Epithelial cell of proximal tubule (primary cell): ENCODE measurements at places on chromosomes 1 and 21.
A peak's percentile ranks its signal among the peaks of the same experiment; 100 is the strongest.

- no peak for DNase-seq
These were observed 5.5 kb upstream of the IFNGR2 start for GRCh38 chr21:33397717-33398116.

DNA sequence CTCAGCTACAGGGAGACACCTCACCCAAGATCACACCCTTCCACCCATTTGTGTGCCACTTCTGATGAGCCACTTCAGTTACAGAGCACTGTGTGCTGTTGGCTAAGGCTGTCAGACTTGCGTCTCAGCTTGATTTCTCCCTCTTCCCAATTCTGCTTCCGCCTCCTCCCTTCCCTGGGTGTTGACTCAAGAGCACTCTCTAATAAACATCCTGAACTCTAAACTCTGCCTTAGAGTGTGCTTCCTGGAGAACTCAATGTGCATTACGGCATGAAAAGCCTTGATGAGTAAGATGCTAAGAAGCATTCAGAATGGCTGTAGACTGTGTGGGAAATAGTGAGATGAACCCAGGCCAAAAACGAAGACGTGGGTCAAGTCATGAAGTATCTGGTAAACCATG is 54.9 kb upstream of the S1PR1 start:
- no peak for DNase-seq

DNA sequence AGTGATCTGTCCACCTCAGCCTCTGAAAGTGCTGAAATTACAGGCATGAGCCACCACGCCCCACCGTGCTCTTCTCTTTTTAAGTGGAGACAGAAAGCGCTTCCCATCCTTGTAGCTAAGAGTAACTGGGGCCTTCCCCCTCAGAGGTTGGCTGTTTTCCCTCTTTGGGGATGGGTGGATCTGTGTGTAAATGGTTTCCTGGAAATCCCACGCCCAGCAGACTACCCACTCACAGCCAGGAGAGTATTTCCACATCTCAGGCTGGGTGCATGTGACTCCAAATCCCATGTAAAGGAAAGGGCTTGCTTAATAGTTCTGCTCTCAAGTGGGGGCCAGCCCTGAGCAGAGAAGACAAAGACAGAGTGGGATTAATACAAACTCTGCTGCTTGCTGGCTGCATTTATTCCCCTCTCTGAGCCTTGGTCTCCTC is 19.6 kb upstream of the TCEA3 start:
- no peak for DNase-seq

GRCh38 chr1:29811247-29811646 is 574.9 kb downstream of the PTPRU start:
- DNase-seq, result no peak

DNA sequence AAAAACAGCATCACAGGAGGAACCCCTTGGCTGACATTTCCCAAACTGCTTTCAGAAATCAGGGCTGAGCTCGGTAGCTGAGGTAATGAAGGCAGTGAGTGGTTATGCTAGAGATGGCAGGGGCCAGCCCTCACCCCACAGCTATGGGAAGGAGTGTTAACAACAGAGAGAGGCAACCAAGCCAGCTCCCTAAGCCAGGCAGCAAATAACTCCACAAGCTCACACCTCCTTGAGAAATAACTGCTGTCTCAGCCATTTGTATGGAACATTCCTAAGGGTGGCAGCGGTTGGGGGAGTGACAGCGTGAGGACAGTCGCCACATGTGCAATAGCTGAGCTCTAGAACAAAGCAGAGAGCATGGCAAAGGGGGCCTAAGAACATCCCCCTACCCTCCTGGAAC is 42.6 kb downstream of the LMX1A start:
- no peak for DNase-seq

DNA sequence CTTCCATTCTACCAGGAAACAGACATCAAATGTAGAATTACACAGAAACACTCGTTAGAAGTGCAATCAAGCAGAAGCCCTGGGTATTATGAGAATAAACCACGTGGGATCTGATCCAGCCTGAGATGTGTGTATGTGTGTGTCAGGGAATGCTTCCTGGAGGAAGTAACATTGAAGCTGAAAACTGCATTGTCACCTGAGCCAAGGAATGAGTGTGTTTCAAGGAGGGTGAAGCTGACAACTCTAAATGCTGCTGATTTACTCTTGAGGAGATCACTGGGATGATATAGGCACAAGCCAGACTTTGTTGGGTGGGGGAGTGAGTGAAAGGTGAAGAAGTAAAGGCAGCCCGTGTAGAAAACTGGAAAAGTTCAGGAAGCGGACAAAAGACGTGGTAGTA is 27.6 kb downstream of the FAAH start:
- no peak for DNase-seq

DNA sequence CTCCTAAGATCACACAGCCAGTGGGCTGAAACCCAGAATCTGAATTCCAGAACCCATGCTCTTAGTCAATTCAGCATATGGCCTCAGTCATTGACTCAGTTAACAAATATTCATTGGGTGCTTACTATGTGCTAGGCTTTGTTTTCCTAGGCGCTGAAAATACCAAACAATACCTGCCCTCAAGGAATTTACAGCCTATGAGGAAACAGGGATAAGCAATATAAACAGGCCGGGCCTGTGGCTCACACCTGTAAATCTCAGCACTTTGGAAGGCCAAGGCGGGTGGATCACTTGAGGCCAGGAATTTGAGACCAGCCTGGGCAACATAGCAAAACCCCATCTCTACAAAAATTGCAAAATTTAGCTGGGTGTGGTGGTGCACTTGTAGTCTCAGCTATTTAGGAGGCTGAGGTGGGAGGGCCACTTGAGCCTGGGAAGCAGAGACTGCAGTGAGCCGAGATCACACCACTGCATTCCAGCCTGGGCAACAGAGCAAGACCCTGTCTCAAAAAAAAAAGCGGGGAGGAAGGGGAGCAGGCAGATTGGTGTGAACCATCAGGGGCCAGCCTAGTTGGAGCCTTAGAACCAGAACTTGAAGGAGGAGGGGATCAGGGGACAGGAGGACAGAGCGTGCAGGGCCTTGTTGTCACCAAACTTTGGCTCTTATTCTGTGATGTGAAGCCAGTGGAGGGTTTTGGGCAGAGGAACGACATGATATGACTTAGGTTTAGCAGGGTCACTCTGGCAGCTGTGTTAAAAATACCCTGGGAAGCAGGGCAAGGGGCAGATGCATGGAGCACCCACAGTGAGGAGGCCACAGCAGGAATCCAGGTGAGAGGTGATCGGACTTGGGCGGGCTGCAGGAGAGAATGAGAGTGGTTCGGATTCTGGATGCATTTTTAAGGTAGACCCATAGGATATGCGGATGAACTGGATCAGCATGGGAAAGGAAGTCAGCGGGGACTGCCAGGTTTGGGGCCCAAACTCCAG is 5.8 kb downstream of the TINAGL1 start:
- DNase-seq, result no peak

DNA sequence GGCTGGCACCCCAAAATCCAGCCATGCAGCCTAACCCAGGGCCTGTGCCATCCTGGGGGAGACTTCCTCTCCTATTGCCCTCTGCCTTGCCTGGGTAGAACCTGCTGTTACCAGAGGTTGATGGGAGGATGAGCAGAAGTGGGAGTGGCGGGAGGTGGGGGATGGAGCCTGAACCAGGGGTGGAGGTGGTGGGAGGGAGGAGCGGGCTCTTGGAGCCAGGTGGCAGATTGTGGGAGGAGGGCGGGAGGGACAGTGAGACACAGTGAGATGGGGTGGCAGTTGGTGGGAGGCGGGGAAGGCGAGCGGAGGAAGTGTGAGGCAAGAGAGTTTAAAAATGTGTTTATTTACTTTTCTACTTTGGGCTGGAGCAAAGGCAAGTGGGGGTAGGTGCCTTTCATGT is 87.3 kb downstream of the KCNJ6 start:
- DNase-seq, result no peak

- DNase-seq, result peak; percentile 67
These were observed 1.3 kb downstream of the NTNG1 start for GRCh38 chr1:107142140-107142542.

GRCh38 chr1:54398963-54399528 is 7.1 kb downstream of the SSBP3 start:
- DNase-seq, result no peak

DNA sequence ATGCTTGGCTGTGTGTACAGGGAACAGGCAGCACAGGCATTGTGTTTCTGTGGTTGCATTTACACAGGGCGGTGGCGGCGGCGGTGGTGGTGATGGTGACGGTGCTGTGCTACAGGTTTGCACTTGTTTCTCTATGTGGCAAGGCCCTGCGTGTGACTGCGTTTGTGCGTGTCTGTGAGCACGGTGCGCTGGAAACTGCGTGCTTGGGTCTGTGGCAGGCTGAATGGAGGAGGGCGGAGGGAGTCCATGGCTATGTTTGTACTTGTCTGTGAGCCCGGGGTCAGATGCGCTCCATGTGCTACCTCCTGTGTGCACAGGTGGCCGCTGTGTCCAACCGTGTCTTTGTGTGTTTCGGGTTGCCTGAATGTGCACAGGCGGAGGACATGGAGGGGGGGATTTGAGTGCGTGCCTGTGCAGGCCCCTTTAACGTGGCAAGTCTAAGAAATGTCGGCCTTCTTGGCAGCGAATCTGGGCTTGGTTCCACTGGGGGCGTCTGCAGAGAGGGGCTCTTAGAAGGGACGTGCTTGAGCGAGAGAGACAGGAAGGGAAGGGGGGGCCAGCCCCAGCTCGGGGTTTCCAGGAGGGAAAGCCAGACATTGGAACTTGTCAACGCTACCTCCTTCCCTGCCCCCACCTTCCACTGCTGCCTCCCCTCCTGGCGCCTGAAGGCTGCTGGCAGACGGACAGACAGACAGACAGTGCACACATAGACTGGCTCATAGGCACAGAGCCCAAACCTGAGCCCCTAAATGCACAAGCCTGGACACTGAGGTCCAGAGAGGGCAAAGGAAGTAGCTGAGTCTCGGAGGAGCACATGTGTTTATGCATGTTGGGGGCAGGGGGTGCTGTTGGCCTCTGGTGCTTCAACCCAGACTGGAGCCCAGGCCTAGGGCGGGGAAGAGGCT is 32.7 kb upstream of the WASF2 start:
- DNase-seq, result no peak

DNA sequence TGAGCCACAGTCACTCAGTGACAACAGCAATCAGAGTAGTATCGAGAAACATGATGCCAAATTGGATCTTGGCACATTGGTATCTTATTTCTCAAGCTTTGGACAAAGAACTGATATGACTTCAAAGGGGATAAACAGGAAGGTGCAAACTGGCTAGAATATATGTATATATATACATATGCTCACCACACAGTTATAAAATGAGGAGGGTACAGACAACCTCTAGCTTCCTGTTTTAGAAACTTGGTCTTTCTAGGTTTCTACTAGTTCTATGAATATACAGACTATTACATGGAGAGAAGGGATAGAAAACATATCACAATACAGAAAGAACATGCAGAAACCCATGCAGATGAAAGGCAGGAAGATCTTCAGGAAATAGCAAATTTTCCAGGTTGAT is 292.1 kb upstream of the SNX7 start:
- no peak for DNase-seq

GRCh38 chr21:34110594-34111202 is 37.3 kb downstream of the MRPS6 start:
- DNase-seq, result no peak
